ENCODE measurements at places on chromosomes 11 and 22. TPM values are rescaled to one million over a fixed set of nuclear protein-coding genes. Genes with fewer than 3 reads are reported as not detected.

- no peak for DNase-seq
Observed at GRCh38 chr11:16763746-16764145, 25.3 kb downstream of the C11orf58 start.

GRCh38 chr11:42271306-42271705 is 811.9 kb upstream of the LRRC4C start:
- no peak for DNase-seq

GRCh38 chr11:95398437-95399112 is 167.6 kb upstream of the SESN3 start:
- no peak for DNase-seq

- DNase-seq = no peak
Observed at GRCh38 chr11:70618431-70619101, 220.2 kb downstream of the CTTN start.

DNA sequence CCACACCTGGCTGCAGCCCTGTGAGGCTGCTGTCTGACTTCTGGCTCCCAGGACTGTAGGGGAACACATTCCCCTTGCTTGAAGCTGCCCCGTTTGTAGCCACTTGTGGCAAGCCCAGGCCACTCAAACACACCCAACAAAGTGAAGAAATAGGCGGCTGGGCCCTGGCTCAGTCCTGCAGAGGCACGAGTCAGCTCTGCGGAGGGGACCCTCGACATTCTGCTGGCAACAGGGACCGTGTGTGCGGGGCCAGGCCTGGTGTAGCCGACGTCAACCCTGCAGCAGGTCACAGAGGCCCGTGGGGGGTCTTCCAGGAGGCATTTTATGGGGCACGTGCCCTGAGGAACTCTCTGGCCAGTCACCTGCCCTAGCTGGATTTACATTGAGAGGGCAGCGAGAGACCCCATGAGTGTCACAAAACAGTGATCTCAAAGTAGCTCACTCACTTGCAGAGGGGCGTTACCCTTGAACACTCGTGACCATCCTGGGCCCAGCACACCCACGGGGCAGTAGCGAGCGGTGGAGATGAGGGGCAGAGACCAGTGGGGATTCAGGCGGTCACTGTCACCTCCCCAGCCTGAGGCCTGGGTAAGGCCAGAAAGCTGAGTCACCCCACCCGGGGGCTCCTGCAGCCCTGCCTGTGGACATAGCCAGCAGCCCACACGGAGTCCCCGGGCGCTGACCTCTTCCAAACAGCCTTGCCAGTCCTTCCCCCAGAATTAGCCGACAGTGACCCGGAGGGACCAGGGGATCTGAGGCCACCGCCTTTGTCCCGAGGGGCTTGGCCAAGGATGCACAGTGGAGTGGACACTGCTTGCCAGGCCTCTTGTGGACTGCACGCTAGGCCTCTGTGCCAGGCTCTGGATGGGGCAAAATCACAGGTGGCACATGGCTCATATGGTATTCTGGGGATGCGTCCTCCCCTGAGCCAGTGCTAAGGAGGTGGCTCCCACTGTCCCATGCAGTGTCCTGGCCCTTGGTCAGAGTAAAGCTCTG is 139.5 kb downstream of the CTTN start:
- DNase-seq = no peak

DNA sequence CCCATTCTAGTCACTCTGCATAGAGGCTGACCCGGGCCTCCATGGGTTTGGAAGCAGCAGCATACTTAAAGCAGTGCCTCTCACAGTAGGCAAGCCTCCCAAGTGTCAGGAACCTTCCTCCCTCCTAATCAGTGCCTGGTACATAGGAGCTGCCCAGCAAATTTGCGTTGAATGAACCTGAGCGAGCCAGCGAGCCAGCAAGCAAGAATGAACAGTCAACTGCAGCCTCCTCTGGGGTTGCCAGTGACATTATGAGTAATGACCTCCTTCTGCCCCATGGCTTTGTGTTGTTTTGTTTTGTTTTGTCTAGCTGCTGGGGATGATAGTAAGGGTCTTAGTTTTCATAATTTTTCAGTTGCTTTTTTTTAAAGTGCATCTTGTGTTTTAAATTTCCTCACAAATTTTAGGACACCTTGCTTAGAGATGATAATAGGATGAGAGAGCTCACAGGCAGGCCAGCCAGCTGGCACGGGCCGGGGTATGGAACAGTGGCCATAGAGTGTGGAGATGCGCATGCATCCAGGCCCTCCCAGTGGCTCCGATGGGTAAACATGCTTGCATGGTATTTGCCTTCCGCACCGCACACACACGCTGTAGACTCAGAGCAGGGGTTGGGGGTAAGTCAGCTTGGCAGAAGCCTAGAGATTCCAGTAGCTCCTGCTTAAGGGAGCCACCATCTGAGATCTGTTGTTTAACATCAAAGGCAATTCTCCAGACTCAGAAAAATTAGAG is 36.1 kb downstream of the TTC12 start:
- no peak for DNase-seq

GRCh38 chr11:79018371-79018849 is 422.4 kb downstream of the TENM4 start:
- DNase-seq = peak; percentile 38

DNA sequence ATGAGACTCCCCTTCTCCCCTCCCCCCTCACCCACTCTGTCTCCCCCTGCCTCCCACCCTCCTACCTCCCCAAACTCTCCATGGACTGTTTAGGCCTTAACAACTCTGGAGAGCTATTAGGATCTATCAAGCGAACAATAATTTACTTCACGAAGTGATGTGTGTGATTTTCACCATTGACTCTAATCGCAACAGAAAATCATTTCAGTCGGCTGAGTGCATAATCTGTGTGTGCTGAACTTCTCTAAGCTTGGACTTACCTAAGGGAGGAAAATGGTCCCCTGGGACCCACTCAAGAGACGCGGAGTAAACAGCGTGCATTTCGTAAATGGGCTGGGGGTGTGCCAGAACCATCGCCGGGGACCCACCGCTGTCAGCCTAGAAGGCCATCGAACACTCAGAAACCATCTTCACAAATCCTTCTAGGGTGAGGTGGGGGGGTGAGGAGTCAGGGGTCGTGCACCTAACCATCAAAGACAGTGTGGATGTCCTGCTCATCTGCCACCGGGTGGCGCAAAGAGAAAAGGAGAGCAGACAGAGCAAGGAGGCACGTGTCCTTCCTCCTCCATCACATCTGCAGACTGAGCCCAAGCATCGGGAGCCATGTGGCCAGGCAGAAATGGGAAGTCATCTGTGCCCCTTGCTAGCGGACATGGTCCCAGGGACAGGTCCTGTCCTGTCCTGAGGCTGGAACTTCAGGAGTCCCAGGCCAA is 62.1 kb upstream of the NUP50 start:
- DNase-seq = peak; percentile 32

DNA sequence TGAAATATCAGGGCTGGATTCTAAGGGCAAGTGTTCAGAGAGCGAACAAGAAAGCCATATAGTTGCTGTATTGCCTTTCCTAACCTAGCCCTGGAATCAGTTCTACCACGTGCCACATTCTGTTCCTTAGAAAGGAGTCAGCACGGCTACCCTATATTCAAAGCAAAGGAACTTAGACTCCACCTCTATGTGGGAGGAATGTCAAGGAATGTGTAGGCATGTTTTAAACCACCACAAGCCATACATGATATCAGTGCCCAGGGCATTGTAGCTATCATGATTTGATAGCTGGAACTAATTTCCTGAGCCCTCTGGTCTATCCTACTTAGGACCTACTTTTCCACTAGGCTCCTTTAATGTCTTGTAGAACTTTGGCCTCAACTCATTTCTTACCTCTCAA is 2.5 kb upstream of the EIF4ENIF1 start:
- DNase-seq = no peak

DNA sequence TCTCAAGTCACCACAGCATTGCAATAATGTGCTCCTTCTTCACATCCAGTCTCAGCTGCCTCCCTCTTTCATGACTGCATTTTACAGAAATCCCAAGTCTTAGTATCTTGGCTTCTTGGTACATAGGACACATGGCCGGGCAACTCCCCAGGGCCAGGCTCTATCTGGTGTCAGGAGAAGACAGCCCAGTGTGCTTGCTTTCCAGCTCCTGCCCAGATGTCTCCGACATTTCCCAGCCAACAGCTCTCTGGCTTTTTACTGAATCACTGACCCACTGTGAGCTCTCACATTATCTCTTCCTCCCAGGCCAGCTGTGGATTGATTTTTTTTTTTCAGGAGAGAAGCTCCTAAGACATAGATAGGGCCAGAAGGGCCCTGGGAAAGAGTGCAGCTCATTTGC is 346.0 kb upstream of the C11orf87 start:
- DNase-seq = no peak

Gene RBMXL2
- not detected for total RNA-seq

Gene SYT8
- 2.1 TPM for total RNA-seq

Gene NRGN
- 0.46 TPM for total RNA-seq

Gene ZNF280A
- total RNA-seq = 5.4 TPM

Gene CHRM1
- not detected for total RNA-seq

Gene CD3D
- total RNA-seq = not detected

Gene ADM2
- not detected for total RNA-seq

Data from A172 (cell line).